ENCODE measurements at places on chromosomes 7 and 10.

- DNase-seq: no peak
Observed at GRCh38 chr7:47218378-47219176, 363.3 kb downstream of the TNS3 start.

GRCh38 chr7:147182874-147183273 lies 1066.3 kb downstream of the CNTNAP2 start:
- DNase-seq: no peak

- no peak for DNase-seq
Observed at GRCh38 chr7:154696556-154696955, 306.4 kb downstream of the PAXIP1 start.

- no peak for DNase-seq
Observed at GRCh38 chr10:100775386-100775785, 30.0 kb downstream of the PAX2 start.

GRCh38 chr7:42236976-42237810 lies at the start of gene GLI3:
Gene GLI3 (minus strand): TSS chr7:42237209. CDS start chr7:42223253, 13,956 bp downstream.
- DNase-seq: peak; percentile 91

DNA sequence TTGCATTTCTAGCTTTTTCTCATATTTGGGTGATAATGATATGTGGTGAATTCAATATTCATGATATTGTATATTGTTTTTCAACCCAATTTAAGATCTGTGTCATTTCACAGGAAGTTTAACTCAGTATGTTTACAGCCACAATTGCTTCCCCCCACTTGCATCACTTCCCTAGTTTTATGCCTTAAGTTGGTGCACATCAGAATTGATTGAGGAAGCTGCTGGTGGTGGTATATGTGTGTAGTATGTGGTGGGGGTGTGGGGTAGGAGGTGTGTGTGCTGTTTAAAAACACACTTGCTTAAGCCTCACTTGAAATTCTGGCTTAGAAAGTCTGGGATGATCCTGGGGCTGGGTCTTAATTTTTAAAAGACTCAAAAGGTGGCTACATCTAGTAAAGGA lies 245.1 kb upstream of the AOAH start:
- DNase-seq: no peak

- DNase-seq: no peak
Observed at GRCh38 chr10:12995425-12995861, 6.1 kb downstream of the CCDC3 start.

GRCh38 chr7:102277901-102278300 lies 8.8 kb upstream of the SH2B2 start:
- no peak for DNase-seq

DNA sequence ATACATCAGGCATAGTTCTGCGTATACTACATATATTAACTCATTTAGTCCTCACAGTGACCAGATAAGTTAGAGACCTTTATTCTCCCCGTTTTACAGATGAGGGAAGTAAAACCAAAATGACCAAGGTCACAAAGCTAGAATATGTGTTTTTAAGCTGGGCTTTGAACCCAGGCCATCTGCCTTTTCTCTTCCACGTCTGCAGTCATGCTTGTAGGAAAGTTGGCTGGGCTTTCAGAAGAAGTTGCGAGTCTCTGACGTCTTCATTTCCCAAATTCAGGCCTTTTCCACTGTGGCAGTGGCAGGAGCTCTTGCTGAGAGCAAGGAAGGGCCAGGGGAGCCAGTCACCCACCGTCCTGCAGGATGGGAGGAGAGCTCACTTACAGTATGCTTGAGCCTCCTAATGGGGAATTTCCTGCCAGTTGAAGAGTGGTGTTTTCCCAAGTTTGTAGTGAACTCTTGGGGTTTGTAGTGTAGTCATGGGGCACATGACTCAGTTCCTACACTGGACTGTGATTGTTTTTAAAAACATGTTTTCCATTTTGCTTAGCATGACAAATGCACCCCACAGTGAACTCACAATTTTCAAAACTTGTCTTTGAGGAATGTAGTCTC lies 34.2 kb downstream of the CYP17A1 start:
- no peak for DNase-seq

DNA sequence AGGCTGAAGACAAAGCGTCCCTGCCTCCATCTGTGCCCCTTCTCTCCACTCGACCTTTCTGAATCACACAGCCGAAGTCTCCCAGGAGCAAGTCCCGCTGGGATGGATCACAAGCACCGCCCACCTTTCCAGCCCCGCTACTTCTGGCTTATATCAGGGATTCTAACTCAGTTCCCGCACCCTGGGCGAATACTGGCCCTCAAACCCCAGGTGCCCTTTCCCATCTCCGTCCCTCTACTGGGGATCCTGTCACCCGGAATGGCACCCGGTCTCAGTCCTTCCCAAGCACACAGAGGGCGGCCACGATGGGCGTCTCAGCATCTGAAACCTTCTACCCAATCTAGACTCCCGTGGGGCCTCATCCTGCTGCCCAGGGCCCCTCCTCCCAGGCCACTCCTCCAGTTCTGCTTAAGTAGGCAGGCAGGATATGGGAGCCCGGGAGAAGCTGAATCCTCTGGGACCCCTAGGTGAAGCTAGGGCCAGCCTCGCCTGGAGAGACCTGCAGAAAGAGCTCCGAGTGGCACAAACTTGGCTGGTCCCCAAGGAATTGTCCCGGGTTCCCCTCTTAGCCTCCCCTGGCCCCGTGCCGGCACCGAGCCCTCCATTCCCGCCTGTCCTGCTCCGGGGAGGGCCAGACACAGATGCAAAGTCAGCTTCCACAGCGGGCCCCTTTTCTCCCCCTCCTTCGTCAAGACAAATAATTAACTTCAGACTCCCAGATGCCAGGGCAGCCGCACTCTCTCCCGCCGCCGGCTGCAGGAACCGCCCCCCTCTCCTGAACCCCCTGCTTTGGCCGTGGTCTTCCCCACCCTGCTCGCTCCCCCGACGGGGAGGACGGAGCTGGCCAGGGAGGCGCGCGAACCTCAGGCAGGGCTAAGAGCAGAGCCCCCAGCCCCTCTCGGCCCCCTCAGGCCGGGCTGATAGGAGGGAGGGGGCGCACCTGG lies 612 bp downstream of the KCP start:
- peak; percentile 71 for DNase-seq

DNA sequence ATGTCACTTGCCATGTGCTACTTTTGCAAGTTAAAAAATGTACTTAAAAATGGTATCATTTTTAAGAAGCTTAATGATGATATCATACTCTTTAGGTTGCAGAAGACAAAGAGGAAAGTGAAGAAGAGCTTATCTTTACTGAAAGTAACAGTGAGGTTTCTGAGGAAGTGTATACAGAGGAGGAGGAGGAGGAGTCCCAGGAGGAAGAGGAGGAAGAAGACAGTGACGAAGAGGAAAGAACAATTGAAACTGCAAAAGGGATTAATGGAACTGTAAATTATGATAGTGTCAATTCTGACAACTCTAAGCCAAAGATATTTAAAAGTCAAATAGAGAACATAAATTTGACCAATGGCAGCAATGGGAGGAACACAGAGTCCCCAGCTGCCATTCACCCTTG lies 6.1 kb downstream of the LMOD2 start:
- DNase-seq: no peak

GRCh38 chr10:26983156-26983555 lies 117.1 kb downstream of the ANKRD26 start:
- DNase-seq: no peak

- no peak for DNase-seq
Observed at GRCh38 chr10:116831790-116832189, 17.5 kb upstream of the ENO4 start.

DNA sequence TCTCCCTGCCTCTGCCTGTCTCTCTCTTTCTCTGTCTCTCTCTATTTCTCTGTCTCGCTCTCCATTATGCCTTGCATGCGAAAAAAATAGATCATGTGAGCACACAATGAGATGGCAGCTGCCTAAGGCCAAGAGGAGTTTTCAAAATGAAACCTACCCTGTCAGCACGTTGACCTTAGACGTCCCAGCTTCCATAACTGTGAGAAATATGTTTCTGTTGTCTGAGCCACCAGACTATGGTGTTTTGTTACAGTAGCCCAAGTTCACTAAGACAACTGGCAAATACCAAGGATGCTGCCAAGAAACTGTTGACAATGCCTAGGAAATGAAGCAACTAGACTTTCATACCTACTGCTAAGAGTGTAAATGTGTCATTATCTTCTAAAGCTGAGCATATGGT lies 70.6 kb upstream of the PLXDC2 start:
- DNase-seq: no peak

GRCh38 chr10:97721871-97722780 lies 8.6 kb downstream of the MARVELD1 start:
- DNase-seq: no peak

GRCh38 chr10:21230219-21230618 lies 295.3 kb downstream of the SKIDA1 start:
- DNase-seq: no peak

DNA sequence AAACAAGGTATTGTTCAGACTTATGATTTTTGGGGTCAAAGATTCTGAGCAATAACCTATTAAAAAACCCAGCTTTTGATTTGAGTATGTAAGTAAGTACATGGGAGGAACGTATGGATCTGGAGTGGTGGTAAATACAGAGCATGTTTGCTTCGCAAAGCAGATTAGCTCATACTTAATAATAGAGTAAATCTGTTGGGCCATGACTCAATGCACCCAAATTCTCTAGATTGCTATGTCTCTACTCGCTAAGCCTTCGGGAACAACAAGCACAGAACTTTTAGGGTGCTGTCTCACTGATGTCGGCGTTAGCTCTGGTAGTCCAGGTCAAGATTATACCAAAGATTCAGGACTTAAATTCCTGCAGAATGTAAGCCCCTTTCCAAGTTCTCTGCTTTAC lies 807 bp upstream of the MINPP1 start:
- DNase-seq: no peak

- DNase-seq: no peak
Observed at GRCh38 chr7:65832281-65832680, 40.6 kb upstream of the VKORC1L1 start.

DNA sequence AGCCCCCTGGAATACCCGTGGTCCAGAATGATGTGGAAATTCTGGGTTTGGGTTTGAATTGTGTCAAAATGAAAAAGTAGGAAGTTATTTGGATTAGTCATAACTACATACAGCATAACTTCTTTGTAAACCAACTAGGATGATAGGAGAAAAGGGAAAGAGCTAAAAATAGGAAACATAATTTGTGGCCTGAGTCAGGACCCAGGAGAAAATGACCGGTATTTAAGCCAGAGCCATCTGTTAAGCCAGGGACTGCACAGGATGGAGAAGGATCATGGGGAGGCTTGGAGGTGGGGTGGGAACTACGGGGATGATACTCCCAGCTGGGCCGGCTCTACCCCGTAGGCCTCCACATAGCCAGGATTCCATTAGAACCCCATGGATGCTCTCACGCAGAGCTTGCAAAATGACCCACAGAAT lies 98.6 kb downstream of the MYOF start:
- no peak for DNase-seq

DNA sequence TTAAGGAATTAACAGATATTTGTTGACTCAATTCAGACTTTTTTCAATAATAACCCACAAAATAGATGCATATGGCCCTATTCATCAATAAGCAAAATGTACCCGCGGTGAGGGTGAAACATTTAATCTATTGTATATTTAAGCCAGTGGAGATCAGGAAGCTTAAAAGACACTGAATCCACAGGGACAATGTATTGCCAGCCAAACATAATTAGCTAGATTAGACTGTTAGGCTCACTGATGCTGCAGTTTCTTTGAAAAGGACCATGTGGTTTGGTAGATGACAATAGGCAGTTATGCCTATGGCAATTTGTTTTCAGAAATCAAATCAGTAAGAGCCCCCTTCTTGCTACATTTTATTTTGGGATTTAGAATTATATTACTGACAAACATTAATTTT lies 87.3 kb upstream of the PLXDC2 start:
- no peak for DNase-seq

- peak; percentile 53 for DNase-seq
Observed at GRCh38 chr7:102439963-102440795, 6.8 kb downstream of the ORAI2 start.

GRCh38 chr7:1228545-1229201 lies 4.0 kb upstream of the UNCX start:
- DNase-seq: no peak

GRCh38 chr10:101660256-101660655 lies 34.7 kb downstream of the FBXW4 start:
- no peak for DNase-seq

- no peak for DNase-seq
Observed at GRCh38 chr10:118977022-118977599, 52.4 kb upstream of the NANOS1 start.

GRCh38 chr10:49418328-49418727 lies 22.4 kb upstream of the DRGX start:
- no peak for DNase-seq

DNA sequence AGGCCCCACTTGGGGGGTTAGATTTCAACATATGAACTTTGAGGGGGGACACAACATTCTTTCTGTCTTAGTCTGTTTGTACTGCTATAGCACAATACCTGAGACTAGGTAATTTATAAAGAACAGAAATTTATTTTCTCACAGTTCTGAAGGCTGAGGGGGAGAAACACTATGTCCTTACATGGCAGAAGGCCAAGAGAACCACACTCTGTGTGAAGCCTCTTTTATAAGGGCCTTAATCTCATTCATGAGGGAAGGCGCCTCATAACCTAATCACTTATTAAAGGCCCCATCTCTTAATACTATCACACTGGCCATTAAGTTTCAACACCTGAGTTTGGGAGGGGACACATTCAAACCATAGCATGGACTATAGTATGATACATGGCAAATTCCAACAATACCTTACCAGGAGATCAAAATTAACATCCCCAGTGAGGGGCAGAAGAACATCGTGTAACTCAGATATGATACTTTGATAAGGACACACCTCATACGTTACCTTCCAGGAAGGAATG lies 9.3 kb upstream of the PDLIM1 start:
- DNase-seq: no peak

- no peak for DNase-seq
Observed at GRCh38 chr10:15730341-15730740, 10.6 kb upstream of the ITGA8 start.

GRCh38 chr7:145088111-145088745 lies 252.4 kb upstream of the TPK1 start:
- no peak for DNase-seq

GRCh38 chr10:24958721-24959381 lies 6.4 kb upstream of the PRTFDC1 start:
- DNase-seq: no peak

DNA sequence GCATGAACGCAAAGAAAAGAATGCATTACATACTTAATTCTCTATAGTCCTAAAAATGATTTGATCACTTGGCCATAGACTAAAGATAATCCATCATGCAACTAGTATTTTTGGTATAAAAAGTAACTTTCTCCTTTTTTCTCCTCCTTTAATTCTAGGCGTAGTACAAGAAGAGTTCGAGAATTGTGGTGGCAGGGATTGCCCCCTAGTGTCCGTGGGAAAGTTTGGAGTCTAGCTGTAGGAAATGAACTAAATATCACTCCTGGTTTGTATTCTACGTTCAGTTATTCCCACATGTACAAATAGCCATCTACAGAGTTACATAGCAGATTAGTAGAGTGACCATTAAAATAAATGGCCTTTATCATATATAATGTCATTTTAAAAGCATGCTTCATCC lies 45.5 kb upstream of the HELLS start:
- no peak for DNase-seq

Measured in H1 (cell line).